Foreskin fibroblast (primary cell): ENCODE measurements at places on chromosomes 2 and 18.

GRCh38 chr18:7727361-7728076 lies 160.4 kb downstream of the PTPRM start:
- DNase-seq: no peak

GRCh38 chr2:5694306-5694705 lies 2.1 kb downstream of the SOX11 start:
- DNase-seq: no peak

- DNase-seq: no peak
Measured at GRCh38 chr2:217694291-217694690, 308.5 kb downstream of the TNS1 start.

GRCh38 chr18:44548291-44549221 lies 132.1 kb upstream of the SETBP1 start:
- DNase-seq: peak; percentile 72

- peak; percentile 77 for DNase-seq
Measured at GRCh38 chr2:187964746-187965145, 326.9 kb upstream of the GULP1 start.
